Cardiac muscle cell (in vitro differentiated cells and primary cell): ENCODE measurements at places on chromosomes 12 and 14. TPM values are rescaled to one million over a fixed set of nuclear protein-coding genes. Genes with fewer than 3 reads are reported as not detected.

SAMD15 gene
- total RNA-seq = 2.2 and 3.6 TPM in 2 replicates

DNA sequence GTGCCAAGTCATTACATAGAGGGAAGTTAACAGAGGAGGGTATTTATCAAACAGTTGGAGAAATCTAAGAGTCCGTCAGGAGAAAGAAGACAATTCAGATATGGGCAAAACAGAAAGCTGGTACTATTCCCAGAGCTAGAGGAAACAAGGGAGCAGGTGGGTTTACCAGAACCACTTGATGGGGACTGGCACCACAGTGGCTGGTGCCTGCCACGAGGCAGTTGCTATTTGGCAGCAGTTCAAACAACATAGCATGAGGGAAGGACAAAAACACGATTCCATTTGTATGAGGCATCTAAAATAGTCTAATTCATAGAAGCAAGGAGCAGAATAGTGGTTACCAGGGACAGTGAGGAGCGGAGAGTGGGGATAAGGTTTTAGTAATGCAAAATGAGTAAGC is 24.6 kb upstream of the KLRD1 start:
- no peak overlapping the region for H3K4me3 ChIP-seq
- H3K27ac ChIP-seq = no peak overlapping the region
- H3K36me3 ChIP-seq = no peaks in the 10 kb centered on the region
- no peaks in the 10 kb centered on the region for H3K4me1 ChIP-seq
- no peaks in the 10 kb centered on the region for H3K27me3 ChIP-seq

- H3K27me3 ChIP-seq = peaks cover 2% of the 10 kb centered on the region
- no peak for DNase-seq
- no peak overlapping the region for H3K4me3 ChIP-seq
- no peaks in the 10 kb centered on the region for H3K4me1 ChIP-seq
- no peak overlapping the region for H3K27ac ChIP-seq
Measured at GRCh38 chr12:71999795-72000194, 61.1 kb downstream of the TPH2 start.

DNA sequence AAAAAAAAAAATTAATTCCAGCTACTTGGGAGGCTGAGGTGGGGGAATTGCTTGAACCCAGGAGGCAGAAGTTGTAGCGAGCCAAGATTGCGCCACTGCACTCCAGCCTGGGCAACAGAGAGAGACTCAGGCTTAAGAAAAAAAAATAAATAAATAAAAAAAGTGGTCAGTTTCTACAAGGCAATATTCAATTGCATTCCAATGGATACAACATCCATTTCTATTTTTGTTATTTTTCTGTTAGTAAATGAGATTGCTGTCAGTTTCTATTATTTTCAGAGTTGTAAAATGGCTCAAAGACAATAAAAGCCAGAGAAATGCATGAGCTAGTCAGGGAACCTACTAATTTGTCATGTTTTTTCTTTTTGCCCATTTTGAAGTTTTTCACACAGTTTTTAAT is 119.2 kb downstream of the PDE3A start:
- no peak for DNase-seq
- no peaks in the 10 kb centered on the region for H3K4me1 ChIP-seq
- no peaks in the 10 kb centered on the region for H3K27me3 ChIP-seq
- no peaks in the 10 kb centered on the region for H3K36me3 ChIP-seq
- H3K27ac ChIP-seq = no peak overlapping the region

ASCL1 gene
- total RNA-seq = not detected in 2 replicates

ITGA5 gene
- 45.9 and 55.8 TPM in 2 replicates for total RNA-seq

GRCh38 chr14:96631030-96631429 is 128.8 kb downstream of the PAPOLA start:
- no peaks in the 10 kb centered on the region for H3K27me3 ChIP-seq
- H3K4me3 ChIP-seq = no peak overlapping the region
- no peak overlapping the region for H3K27ac ChIP-seq
- H3K36me3 ChIP-seq = no peaks in the 10 kb centered on the region
- no peak for DNase-seq
- no peaks in the 10 kb centered on the region for H3K4me1 ChIP-seq

PSME1 gene
- 211 and 238 TPM in 2 replicates for total RNA-seq

GRCh38 chr12:22538311-22538710 is 6.0 kb downstream of the C2CD5 start:
- no peaks in the 10 kb centered on the region for H3K36me3 ChIP-seq
- H3K4me3 ChIP-seq = no peak overlapping the region
- no peaks in the 10 kb centered on the region for H3K27me3 ChIP-seq
- H3K27ac ChIP-seq = no peak overlapping the region
- H3K4me1 ChIP-seq = peaks cover 3% of the 10 kb centered on the region
- DNase-seq = no peak

DNA sequence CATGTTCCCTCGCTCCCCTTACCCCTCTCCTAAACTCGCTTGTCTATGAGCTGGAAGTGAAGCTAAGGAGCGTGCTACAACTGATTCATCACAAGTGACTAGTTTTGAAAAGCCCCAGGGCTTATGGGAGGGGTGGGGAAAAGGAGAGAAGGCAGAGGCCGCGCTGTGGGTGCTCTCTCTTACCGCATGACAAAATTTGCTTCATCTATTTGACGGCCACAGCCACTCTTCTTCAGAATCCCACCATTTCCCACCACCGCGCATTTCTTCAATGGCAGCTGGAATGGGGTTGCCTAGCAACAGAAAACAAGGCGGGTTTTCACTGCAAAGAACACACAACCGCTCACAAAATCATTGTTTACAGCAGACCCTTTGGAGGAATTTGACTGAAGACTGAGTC is 79.4 kb downstream of the ST8SIA1 start:
- no peak for DNase-seq
- peaks cover 39% of the 10 kb centered on the region for H3K4me1 ChIP-seq
- H3K36me3 ChIP-seq = no peaks in the 10 kb centered on the region

- no peak for DNase-seq
- no peaks in the 10 kb centered on the region for H3K4me1 ChIP-seq
- H3K27ac ChIP-seq = no peak overlapping the region
Measured at GRCh38 chr12:132205271-132206045, 61.2 kb downstream of the NOC4L start.

- H3K27me3 ChIP-seq = no peaks in the 10 kb centered on the region
- H3K4me1 ChIP-seq = peaks cover 9% of the 10 kb centered on the region
- H3K27ac ChIP-seq = no peak overlapping the region
- DNase-seq = no peak
- H3K36me3 ChIP-seq = no peaks in the 10 kb centered on the region
Measured at GRCh38 chr12:118326991-118327390, 45.7 kb downstream of the TAOK3 start.

PIGH gene
- total RNA-seq = 11.3 and 18.4 TPM in 2 replicates

DNA sequence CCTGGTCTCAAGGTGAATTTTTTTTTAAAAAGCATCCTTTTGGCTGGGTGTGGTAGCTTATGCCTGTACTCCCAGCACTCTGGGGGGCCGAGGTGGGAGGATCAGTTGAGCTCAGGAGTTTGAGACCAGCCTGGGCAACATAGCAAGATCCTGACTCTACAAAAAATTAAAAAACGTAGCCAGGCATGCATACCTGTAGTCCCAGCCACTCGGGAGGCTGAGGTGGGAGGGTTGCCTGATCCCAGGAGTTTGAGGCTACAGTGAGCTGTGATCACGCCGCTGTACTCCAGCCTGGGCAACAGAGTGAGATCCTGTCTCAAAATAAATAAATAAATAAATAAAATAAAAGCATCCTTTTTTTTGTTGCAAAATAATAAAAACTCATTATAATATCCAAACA is 12.4 kb downstream of the TSPAN9 start:
- no peak overlapping the region for H3K27ac ChIP-seq
- H3K4me1 ChIP-seq = peaks cover 7% of the 10 kb centered on the region
- no peaks in the 10 kb centered on the region for H3K36me3 ChIP-seq
- no peak for DNase-seq
- no peaks in the 10 kb centered on the region for H3K27me3 ChIP-seq

CEBPE gene
- not detected in 2 replicates for total RNA-seq

DNA sequence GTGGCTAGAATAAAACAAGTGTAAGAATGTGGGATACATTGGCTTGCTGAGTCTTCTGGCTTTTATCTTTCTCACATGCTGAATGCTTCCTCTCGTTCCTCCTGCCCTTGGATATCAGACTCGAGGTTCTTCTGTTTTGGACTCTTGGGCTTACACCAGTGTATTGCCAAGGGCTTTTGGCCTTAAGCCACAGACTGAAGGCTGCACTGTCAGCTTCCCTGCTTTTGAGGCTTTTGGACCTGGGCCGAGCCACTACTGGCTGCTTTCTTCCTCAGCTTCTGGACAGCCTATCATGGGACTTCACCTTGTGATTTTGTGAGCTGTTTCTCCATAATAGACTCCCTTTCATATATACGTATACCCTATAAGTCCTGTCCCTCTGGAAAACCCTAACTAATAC is 300.9 kb upstream of the STXBP6 start:
- no peaks in the 10 kb centered on the region for H3K4me1 ChIP-seq
- no peaks in the 10 kb centered on the region for H3K36me3 ChIP-seq

DNA sequence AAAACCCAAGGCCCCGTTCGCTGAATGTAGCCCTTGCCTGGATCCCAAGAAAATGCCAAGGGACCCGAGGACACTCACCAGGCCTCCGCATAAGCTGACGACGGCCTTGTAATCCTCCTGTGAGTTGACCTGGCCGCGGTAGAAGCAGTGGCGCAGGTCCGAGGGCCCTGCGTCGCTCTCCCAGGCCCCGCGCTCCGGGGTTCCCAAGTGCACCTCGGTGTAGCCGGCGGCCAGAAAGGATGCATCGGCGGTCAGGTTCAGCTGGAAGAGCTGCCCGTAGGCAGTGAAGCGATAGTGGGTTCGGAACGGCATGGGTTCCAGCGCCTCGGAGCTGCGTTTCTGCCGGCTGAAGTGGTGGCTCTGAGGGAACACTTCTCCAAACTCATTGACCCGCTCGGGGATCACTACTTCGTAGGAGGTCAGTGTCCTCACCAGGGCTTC is 1.2 kb downstream of the ADAMTS20 start:
- H3K27me3 ChIP-seq = peaks cover 38% of the 10 kb centered on the region
- H3K36me3 ChIP-seq = no peaks in the 10 kb centered on the region
- no peak overlapping the region for H3K27ac ChIP-seq
- DNase-seq = peak; percentile 31
- no peaks in the 10 kb centered on the region for H3K4me1 ChIP-seq

LPAR5 gene
- total RNA-seq = 0.07 and 0.71 TPM in 2 replicates

DNA sequence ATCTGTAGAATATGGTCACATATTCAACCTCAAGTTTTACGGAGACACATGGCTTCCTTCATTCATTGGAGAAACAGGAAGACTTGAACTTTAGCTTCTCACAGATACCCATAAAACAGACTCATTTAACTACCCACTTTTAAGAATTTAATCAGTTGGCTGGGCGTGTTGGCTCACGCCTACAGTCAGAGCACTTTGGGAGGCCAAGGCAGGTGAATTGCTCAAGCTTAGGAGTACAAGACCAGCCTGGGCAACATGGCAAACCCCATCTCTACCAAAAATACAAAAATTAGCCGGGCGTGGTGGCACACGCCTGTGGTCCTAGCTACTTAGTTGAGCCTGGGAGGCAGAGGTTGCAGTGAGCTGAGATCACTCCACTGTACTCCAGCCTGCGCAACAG is 64.7 kb upstream of the STAC3 start:
- no peaks in the 10 kb centered on the region for H3K36me3 ChIP-seq
- no peak overlapping the region for H3K27ac ChIP-seq
- no peaks in the 10 kb centered on the region for H3K27me3 ChIP-seq

GRCh38 chr12:104055686-104056388 is 5.8 kb upstream of the GLT8D2 start:
- peak; percentile 83 for DNase-seq
- H3K4me1 ChIP-seq = no peaks in the 10 kb centered on the region
- H3K4me3 ChIP-seq = no peak overlapping the region
- H3K27me3 ChIP-seq = no peaks in the 10 kb centered on the region
- H3K27ac ChIP-seq = no peak overlapping the region
- H3K36me3 ChIP-seq = no peaks in the 10 kb centered on the region

DNA sequence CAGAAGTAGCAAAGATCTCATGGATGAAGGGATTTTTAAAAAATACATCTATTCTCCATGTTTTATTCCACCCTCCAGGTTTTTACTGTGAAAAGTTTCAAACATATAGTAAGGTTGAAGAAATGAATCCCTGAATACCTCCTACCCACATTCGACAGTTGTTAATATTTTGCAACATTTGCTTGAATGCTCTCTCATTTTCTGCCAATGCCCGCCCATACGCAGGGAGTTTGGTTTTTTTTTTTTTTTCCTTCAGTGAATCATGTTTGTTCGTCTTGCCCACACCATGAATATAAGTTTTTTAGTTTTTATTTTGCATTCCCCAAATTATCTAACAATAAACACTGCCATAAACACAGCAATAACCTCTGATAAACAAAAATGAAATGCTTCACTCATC is 82.9 kb downstream of the MAP1LC3B2 start:
- H3K4me3 ChIP-seq = no peak overlapping the region
- H3K4me1 ChIP-seq = no peaks in the 10 kb centered on the region
- H3K27ac ChIP-seq = no peak overlapping the region

- H3K36me3 ChIP-seq = no peaks in the 10 kb centered on the region
- no peak overlapping the region for H3K4me3 ChIP-seq
- no peak overlapping the region for H3K27ac ChIP-seq
- DNase-seq = peak; percentile 61
- no peaks in the 10 kb centered on the region for H3K27me3 ChIP-seq
Measured at GRCh38 chr14:20427231-20428009, 8.5 kb downstream of the KLHL33 start.

RNF212B gene
- total RNA-seq = not detected in 2 replicates

SLC25A29 gene
- 63.3 and 125 TPM in 2 replicates for total RNA-seq

- no peak overlapping the region for H3K27ac ChIP-seq
- no peaks in the 10 kb centered on the region for H3K36me3 ChIP-seq
- DNase-seq = no peak
- no peaks in the 10 kb centered on the region for H3K4me1 ChIP-seq
Measured at GRCh38 chr14:81839056-81839455, 305.4 kb upstream of the SEL1L start.

KRT6C gene
- total RNA-seq = not detected in 2 replicates

DNA sequence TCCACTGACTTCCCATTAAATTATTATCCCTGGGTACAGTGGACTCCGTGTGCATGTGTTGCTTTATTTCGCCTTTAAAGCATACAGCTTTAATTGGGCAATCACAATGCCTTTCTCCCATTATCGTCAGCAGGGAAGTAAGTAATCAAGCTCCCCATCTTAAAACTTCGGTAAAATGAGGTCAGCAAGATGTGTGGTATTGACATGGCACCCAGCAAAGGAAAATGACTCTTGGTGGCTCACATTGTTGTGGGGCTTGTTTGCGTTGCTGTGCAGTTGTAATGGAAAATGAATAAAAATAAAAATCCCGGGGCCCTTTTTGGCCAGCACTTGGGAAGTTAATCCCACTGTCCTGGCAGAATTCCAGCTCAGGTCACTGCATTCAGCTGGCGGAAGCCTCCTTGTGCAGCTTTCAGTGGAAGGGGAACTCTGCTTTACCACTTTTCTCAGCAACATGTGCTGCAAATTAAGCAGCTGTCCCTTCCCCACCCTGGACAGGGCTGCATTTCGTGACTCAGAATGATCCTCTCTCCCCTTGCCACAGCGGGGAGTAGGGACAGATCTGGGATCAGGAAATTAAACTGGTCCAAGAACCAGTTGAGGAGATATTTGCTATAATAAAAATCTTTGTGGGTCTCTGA is 13.9 kb upstream of the ATP2A2 start:
- H3K27me3 ChIP-seq = no peaks in the 10 kb centered on the region
- peak; percentile 64 for DNase-seq
- H3K36me3 ChIP-seq = no peaks in the 10 kb centered on the region
- H3K4me3 ChIP-seq = no peak overlapping the region
- peak overlapping the region; percentile 73 for H3K27ac ChIP-seq

GRCh38 chr14:105180592-105181548 is at the start of gene NUDT14:
TSS of gene NUDT14 (minus strand) at chr14:105181312. CDS start at chr14:105181209, 103 bp downstream.
- H3K27ac ChIP-seq = no peak within 1 kb of the TSS
- no peaks in the 10 kb centered on the region for H3K4me1 ChIP-seq
- no peaks in the 10 kb centered on the region for H3K36me3 ChIP-seq
- peaks cover 46% of the 10 kb centered on the region for H3K27me3 ChIP-seq
- peak within 1 kb of the TSS; percentile 65 for H3K4me3 ChIP-seq
- DNase-seq = peak; percentile 53

IRF9 gene
- total RNA-seq = 29.1 and 33.7 TPM in 2 replicates

RAB15 gene
- 8.8 and 11.9 TPM in 2 replicates for total RNA-seq
